Hematopoietic multipotent progenitor cell (in vitro differentiated cells): ENCODE measurements at places on chromosomes 7 and 10.

GRCh38 chr7:36441344-36442022, 51.8 kb downstream of the ANLN start:
- no peak for DNase-seq

- DNase-seq = no peak
These were observed 384.4 kb upstream of the ZWINT start for GRCh38 chr10:56745490-56745889.

DNA sequence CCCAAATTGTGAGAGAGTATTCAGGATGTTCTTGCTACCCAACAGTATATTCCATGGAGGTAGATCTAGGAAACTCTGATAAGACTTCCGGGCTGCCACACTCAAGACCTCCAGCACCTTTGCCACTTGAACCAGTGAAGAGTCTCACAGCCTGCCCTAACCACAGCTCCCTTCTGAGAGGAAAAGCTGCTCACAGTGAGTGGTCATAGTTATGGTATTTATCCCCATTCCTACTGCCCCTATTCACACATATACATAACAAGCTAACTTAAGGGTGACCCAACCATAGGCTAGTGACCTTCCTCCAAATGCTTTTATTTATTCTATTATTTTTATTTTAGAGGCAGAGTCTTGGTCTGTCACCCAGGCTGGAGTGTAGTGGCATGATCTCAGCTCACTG, 156.3 kb downstream of the PTEN start:
- no peak for DNase-seq

DNA sequence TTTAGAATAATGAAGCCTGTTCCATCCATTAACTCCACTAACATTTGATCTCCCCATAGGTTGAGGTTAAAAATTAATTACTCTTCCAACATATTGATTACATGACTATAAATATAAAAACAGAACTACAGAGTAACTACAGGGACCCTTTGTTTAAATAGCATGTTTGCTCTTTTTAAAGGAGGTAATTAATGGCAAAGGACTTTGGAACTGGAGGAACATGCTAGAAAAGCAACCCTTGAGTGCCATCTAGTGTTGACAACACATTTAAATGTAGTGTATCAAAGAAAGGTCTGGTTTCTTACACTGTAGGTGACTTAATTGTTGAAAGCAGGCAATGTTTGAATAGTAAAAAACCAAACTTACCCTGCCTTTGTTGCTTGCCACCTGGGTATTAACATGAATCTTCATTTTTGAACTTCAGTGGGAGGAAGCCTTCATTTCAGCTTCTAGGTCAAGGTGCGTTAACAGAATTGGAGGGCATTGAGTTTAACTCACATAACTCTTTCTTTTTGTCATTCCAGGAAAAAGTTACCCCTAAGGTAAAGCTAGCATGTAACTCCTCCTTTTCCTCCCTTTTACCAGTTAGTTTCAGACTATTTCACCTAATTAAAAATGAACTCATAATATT, 52.6 kb upstream of the CAPZA2 start:
- peak; percentile 48 for DNase-seq

- DNase-seq = no peak
These were observed 694.8 kb downstream of the PHTF2 start for GRCh38 chr7:78493401-78493800.

GRCh38 chr10:103451091-103451813, 918 bp downstream of the CALHM2 start:
- DNase-seq = peak; percentile 34

DNA sequence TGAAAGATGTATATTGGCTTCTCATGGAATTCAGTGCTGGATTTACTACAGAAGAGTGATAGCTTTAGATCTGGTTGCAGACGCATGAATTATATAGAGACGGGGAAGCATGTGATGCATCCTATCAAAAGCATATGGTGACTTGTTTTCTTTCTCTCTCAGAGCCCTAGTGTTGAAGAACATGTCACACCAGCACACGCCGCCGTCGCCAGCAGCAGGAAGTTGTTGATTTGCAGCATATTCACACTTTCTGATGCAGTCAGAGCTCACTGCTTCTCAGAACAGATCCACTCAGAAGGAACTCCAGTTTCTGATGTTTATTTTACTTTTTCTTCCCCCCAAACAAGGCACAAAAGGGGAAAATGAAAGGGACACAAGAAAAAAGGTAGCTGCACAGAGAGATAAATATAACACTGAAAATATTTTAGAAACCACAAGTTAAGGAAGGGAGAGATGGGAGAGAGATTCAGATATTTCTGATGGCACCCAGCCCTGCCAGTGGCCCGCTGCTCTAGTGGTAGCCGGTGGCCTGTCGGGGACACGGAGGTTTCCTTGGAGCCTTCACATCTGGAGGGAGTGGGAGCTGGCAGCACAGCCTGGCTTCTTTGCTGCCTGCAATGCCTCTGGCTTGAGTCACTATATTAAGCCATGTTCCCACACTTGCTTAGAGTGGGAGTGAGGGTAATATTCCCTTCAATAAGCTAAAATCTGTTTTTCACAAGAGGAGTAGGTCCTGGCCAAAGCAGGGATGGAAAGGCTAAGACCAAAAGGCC, 123.2 kb downstream of the NRP1 start:
- DNase-seq = peak; percentile 25

DNA sequence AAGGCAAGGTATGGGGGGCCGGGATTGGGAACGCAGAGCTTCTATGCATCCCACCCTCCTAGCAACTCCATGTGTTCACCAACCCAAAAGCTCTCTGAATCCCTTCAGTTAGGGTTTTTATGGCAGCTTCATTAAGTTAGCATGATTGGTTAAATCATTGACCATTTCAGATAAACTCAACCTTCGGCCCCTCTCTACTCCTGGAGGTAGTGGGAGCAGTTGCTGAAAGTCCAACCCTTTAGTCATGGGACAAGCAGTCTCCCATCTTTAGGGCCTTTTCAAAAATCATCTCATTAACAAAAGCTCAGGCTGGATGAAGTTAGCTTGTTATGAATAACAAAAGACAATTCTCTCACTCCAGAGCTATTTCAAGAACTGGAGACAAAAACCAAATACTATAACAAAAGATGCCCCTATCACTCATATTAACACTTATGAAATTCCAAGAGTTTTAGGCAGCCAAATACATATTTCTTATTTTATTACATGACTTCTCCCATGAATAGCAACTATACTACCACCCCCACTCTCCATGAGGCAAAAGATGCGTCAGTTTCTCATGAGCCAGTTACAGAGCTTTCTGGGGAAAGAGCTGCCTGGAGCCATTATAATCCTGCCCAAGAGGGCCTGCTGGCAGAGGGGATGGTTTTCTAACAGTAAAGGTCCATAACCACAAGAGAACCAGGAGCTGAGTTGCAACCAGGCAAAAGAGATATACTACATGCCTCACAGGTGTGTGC, 44.6 kb downstream of the SLC16A12 start:
- no peak for DNase-seq

- no peak for DNase-seq
These were observed 120.5 kb downstream of the CNNM2 start for GRCh38 chr10:103038570-103038969.

DNA sequence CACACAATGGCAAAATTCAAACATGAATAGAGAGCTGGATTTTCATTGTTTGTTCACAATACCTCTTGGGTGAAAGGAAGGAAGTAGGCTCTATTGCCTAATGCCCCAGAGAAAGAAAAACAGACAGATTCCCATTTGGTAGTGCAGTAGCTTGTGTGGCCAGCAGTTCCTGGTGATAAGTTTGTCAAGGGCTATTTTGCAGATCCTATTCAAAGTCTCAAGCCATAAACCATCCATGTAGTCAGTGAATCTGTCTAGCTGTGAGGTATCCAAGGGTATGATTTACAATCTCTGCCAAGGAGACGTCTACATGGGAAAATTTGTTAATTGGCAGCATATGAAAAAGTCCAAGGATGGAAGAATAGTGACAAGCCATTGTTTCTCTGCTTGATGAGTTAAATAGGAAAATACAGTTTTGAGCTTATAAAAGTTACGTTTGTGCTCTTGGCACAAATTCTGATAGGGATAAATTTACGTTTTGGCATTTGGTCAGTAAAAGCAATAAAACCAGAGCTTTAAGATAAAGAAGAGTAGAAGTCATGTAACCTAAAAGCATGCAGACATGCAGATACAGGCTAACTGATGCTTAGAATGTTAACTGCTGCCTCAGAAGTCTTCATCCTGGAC, 269.1 kb downstream of the GATA3 start:
- no peak for DNase-seq

GRCh38 chr7:130956417-130957136, 222.6 kb upstream of the KLF14 start:
- DNase-seq = no peak

- DNase-seq = no peak
These were observed 255.1 kb downstream of the DOCK4 start for GRCh38 chr7:111951052-111951451.

- DNase-seq = peak; percentile 12
These were observed 642.2 kb downstream of the SH2D4B start for GRCh38 chr10:81179805-81180452.

DNA sequence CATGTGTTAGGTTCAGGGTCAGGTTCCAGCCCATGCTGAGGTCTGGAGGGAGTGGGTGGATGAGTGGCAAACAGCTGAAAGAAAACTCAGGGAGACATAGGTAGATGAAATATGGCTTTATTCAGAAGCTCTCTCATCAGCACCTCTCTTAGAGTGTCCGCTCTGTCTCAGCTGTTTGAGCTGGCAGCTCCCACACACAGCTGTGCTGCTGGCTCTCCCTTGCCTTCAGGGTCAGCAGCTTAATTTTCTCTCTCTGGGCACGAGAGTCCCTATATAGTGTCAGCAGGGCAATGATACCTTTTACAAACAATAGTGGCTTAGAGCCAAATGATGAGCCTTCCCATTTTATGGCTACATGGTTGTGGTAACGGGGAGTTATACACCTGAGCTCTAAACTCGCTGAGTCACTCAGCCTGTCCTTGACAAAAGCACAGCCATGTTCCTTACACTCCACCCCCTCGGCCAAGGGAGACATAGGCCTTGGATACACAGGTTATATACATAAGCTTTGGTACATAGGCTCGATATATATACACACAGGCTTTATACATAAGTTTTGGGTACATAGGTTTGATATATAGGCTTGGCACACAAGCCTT, 10.4 kb downstream of the RNF133 start:
- DNase-seq = no peak

DNA sequence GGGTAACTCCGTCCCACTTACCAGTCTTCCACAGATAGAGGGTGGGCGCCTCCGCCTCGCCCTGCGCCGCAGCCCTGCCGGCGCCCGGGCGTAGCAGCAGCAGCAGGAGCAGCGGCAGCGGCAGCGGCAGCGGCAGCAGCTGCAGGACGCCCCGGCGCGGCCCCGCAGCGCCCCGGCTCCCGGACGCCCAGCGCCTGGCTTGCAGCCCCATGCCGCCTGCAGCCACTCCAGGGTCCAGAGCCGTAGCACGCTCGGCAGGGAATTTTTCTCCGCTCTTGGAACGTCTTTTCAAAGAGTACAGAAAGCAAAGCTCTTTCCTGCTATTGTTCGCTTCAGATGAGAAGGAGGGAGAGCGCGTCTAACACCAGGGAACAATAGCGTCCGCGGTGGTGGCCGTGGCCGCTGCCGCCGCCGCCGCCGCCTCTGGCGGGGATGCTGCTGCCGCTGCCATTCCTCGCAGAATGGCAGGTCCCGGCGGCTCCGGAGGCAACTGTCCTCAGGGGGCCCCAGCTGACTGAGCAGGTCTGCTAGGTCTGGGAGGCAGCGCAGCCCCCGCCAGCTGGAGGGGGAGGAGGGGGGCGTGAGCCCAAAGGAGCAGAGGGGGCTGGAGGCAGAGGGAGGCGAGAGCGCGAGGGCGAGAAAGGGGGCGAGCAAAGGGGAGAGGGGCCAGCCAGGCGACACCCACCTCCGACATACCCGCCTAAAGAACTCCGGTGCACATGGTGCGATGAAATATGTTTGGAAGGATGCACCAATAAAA, at the start of gene THSD7A:
Gene THSD7A, minus strand, starts transcription at position 463 of the 760 bp plus-strand sequence. Its CDS starts 252 bp downstream, at position 211.
- DNase-seq = peak; percentile 54

- DNase-seq = no peak
These were observed 1290.3 kb upstream of the SORCS1 start for GRCh38 chr10:108454793-108455192.

- DNase-seq = peak; percentile 30
These were observed 9.0 kb downstream of the IQCE start for GRCh38 chr7:2567679-2568278.

DNA sequence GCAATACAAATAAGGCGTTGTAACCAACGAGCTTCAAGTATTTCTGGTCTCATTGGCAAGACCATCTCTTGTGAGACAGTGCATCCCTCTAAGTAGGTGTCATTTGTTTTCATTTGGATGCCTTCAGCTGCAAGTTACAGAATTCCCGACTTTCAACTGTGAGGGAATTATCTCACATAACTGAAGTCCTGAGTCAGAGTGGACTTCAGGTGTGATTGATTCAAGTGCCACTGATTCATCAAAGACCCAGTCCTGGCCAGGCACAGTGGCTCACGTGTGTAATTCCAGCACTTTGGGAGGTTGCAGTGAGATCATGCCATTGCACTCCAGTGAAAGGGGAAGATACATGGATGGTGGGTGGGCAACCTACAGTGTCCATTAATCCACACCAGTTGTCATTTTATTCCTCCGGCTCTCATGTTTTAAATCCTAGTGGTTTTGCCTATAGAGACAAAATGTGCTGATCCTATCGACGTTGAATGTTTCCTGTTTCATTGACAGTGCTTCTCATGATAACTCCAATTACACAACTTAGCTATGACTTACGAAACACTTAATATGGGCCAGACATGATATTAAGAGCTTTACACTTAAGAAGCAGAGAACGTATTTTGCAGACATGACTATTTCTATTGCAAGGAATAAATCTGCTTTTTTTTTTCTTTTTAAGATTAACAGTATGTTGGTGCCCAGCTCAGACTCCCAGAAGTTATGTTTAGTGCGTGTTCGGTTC, 268.0 kb downstream of the FRMD4A start:
- DNase-seq = no peak

- DNase-seq = no peak
These were observed 426 bp downstream of the SYPL1 start for GRCh38 chr7:106111655-106112117.

DNA sequence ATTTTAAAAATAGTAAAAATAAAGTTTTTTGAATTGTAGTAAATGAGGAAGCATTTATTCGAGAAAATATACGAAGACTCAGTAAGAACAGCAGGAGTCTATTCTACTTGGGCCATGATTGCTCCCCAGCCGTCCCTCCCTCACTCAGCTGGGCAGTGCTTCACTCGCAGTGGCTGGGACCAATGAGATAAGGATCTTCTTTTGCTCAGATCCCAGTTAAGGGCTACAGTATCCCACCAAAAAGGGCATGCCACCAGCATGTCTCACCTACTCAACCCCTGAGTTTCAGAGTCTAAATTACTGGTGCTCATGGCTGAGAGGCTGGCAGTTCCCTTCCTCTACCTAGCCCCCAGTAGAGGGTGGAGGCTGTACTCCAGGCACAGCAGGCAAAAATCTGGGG, 455.7 kb upstream of the PFKP start:
- no peak for DNase-seq

DNA sequence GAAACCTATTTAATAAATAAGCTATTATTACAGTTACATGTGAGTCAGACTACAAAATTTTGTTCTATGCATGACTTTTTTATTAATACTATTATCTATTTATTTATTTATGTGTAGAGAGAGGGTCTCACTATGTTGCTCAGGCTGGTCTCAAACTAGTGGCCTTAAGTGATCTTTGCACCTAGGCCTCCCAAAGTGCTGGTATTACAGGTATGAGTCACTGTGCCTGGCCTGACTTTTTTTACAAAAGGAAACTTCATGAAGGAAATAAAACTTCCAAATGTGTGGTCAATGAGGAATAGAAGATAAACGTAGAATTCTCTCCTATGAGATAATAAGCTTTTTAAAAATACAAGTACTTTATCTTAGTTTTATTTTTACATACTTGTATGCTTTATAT, 19.0 kb downstream of the COL28A1 start:
- no peak for DNase-seq
